H9 (cell line): ENCODE measurements at places on chromosomes 12 and 14.

- no peak for DNase-seq
Observed at GRCh38 chr14:84806622-84807021, 723.3 kb upstream of the FLRT2 start.

DNA sequence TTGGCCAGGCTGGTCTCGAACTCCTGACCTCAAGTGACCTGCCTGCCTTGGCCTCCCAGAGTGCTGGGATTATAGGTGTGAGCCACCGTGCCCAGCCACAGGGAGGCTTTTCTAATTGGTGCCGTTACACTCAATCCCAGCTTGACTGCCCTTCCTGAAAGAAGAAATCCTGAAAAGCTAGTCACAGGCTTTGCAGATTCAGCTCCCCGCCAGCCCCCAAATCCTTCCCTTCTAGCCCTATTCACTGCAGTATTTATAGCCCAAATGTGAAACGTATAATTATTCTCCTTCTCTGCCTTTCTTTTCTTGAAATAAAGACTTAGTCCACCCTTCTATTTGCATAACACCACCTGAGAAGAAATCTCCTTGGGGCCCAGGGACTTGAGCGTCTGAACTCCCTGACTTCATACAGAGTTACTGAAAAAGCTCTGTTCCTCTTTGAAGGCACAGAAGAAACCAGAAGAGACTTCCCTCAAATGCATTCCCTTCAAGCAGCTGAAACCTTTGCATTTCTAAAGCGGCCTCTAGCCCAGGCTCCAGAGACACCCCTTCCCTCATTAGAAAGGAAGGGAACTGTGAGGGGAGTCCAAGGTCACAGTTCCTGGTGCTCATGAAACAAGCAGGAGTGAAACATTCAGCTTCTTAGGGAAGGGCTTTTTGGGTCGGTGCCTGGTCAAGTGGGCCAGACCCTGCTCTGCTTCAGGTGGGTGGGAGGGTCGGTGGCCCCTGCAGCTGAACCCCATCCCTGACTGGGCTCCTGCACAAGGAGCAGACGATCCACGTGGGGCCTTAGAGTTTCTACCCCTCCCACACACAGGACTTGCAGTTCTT lies 42.3 kb upstream of the BATF start:
- peak; percentile 57 for DNase-seq

DNA sequence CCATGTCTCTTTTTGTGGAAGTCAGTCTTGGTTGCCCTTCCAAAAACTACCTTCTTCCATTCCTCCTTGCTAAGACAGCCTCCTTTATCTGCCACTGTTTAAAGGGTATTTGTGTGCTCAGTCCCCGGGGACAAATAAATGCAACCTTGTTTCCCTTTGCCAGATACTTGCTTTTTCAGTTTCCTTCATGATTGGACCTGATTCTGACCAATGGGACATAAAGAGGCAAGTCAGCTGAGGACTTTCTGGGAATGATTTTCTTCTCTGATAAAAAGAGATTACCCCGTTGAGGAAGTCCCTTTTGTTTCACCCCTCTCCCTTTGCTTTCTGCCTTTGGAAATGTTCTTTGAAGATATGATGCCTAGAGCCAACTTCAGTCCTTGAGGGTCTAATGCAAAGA lies 7.4 kb upstream of the TUBA1B start:
- no peak for DNase-seq

DNA sequence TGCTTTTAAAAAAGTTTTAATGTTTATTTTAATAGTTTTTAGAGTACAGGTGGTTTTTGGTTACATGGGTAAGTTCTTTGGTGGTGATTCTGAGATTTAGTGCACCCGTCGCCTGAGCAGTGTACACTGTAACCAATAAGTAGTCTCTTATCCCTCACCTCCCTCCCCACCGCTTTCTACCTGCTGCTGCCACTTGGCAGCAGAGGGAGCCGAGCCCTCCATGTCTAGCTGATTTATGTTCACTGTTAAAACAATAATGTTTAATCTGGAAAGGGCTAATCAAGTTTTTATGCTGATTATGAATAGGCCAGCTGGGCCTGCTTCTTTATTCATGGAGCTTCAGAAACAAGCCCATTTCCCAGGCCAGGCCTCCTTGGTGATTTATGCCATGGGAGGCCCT lies 73.1 kb downstream of the ADCK1 start:
- DNase-seq, result no peak

GRCh38 chr12:53965281-53966084 lies 7.4 kb upstream of the HOXC11 start:
- peak; percentile 91 for DNase-seq
